ENCODE measurements at places on chromosomes 2 and 18.

DNA sequence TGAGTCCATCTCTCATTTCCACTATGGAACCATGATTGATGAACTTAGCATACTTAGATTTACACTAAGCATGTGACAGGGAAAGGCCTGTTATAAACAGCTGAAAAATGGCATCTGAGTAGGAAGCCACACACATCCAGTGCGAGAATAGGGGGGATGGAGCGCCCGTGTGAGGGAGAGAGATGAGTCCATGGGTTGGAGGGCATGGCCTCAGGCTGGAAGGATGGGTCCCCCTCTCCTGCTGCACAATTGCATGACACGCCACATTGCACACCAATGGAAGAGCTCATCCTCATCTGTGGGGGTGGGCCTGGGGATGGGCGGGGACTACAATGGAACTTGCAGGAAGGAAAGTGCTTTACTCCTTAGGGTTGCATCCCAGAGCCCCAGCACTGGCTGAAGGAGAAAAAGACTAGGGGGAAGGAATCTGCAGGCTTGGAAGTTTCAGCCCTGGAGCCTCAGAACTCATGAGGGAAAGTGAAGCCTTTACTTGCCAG, 46.4 kb upstream of the CXCR4 start:
- DNase-seq = no peak

DNA sequence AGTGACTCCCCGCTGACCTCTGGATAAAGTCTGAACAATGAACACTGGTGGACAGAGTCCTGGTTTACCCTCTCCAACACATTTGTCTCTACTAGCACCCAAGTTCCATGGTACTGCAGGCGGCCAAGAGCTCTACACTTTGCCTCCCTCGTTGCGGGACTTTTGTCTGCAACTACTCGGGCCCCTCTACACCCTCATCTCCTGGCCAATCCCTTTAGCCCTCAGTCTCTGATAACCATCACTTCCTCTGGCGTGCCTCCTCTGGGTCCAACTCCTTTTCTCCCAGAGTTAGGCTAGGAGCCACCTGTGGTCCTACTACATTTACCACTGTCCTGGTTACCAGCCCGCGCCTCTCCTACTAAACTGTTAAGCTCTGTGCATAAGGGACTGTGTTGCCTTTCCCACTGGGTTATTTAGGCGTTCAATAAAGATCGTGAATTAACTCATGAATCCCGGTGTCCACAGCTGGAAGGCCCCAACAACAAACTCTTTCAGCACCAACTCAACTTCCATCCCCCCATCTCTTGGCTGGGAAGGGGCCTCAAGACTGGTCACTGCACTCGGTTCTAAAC, 757 bp downstream of the HDHD2 start:
- DNase-seq = no peak

DNA sequence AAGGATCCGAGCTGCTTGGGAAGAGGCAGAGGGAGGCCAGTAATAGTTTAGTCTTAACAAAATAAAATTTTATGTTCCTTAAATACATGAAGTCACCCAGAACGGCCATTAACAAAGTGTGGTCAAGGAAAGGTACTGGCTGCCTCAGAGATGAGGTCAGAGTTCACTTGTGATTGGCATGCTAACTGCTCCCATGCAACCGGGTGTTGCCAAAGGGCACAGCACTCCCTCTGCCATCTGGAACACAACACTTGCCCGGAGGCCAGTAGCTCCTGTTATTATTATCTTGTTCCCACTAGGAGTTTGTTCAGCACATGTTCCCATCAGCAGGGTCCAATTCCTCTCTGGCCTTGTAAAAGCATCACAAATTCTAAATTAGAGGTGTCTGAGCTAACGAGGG, 207.0 kb downstream of the CYP26B1 start:
- DNase-seq = no peak

DNA sequence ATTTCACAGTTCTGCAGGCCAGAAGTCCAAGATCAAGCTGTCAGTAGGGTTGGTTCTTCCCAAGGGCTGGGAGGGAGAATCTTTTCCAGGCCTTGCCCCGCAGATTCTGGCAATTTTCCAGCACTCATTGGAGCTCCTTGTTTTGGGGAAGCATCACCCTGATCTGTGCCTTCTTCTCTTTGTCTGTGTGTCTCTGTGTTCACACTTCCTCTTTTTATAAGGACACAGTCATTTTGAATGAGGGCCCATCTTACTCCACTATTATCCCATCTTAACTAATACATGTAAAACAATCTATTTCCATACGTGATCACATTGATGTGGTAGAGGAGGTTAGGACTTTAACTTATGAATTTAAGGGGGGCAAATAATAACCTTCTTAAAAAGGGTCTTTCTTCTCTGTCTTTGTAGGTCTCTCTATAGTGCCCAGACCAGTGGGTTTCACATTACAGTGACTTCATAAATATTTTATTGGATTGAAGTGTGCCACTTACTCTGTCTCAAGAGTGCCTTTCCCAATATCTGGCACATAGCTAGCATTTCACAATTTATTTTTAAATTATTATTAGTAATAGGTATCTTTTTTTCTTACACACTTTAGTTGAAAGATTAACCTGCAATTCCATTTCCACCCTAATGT, 68.9 kb upstream of the CBLN2 start:
- no peak for DNase-seq

GRCh38 chr2:16192416-16193216, 252.3 kb downstream of the MYCN start:
- DNase-seq = no peak

DNA sequence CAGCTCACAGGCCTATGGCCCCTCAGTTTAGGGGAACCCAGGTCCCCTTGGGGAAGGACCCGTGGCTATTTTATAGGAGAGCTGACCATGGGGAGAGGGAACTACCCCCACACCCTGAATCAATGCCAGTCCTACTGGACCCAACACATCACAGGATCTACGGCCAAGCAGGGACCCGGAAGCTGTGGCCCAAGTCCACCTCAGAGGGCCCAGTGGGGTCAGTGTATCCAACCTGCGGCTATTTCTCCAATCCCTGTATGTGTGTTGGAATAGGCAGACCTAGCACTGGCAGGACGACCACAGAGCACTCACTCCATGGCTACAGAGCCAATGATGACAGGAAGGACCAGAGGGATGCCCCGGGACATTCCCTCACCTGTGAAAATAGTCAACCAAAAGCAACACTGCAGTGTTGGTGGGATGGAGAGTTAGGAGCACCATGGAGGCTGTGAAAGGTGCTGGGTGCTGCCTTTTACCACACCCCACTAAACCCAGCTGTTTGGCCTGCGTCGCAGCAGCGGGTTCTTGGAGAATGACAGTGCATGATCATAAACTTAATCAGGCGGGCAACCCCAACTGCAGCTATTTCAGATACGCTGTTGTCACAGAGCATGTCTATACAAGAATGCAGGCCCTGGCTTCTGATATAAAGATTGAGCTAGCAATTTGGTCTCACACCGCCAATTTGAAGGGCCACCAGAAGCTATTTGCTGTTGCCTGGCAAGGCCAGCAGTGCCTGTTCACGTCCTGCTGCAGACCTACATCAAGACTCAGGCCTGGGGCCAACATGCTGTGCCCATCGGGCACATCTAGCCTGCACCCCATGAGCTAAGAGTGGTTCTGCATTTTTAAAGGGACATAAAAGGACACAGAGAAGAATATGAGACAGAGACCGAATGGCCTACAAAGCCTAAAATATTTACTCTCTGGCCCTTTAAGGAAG, 110.4 kb downstream of the EIPR1 start:
- no peak for DNase-seq

DNA sequence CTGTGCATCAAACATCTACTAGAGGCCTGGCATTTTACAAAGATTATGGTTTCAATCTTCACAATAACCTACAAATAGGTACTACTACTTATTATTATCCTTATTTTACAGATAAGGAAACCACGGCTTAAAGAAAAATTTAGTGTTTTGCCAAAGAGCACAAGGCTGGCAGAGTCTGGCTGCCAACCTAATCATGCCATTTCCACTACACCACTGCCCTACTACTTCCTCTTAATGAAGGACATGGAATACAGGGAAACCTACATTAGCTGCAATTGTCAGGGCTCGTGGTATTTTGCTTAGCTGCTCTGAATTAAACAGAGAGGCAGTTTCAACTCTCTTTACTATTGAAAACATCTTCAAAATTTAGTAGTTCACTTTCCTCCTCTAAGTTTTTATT, 5.9 kb downstream of the MBOAT2 start:
- DNase-seq = no peak

GRCh38 chr2:236705295-236706105, 135.9 kb downstream of the ACKR3 start:
- DNase-seq = no peak

DNA sequence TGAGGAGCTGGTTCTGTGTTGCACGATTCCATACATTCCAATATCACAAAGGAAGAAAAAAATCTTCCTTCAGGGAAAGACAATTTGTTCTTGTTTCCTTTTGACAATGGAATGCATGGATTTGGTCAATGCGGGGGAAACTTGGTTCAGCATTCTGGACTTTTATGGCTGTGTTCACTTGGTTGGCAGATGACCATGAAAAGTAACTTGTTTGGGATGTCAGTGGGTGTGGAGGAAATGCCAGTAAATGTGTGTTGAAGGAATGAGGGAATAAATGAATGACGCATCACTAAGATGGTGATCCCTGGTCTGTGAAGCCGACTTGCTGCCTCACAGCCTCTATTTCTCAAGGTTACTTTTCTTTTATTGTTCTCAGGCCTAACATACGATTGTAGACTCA, 53.7 kb downstream of the THUMPD2 start:
- DNase-seq = no peak

- DNase-seq = peak; percentile 32
Observed at GRCh38 chr2:33134086-33134771, 187.5 kb downstream of the LTBP1 start.

- DNase-seq = no peak
Observed at GRCh38 chr2:27174638-27175037, 25.8 kb downstream of the TCF23 start.

DNA sequence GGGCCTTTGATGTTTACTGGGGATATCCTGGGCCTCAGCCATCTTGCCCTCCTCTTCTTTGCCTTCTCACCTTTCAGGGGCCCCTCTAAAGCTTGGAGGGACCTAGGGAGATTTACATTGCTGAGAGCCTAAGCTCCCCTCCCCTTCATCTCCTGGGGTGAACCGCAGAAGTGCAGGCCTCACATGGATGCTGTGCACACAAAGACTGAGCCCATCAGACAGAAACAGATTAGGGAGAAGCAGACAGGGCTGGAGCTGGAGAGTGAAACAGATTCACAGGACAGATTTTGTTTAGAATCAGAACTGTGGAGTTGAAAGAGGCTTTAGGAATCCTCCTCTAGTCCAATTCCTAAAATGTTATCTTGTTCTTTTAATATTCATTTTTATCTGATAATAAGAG, 3.4 kb upstream of the CDK5R2 start:
- DNase-seq = no peak

- DNase-seq = no peak
Observed at GRCh38 chr2:71583876-71584275, 130.5 kb downstream of the DYSF start.

DNA sequence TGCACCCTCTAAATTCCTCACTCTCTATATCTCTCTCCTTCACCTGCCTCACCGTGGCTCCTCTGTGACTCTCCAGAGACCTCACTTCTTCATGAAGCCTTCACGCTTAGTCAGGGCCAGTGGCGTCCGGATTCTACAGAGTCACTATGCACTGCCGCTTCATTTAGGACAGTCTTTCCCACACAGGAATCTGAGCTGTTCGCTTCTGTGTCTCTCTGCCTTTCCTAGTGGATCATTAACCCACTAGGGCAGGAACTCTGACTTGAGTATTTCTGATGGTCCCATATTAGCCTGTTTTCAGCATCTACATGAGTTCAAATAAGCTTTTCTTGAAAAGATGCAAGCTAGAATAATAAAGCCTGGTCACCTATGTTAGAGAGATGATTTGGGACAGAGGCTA, 180.2 kb upstream of the DOK6 start:
- no peak for DNase-seq

DNA sequence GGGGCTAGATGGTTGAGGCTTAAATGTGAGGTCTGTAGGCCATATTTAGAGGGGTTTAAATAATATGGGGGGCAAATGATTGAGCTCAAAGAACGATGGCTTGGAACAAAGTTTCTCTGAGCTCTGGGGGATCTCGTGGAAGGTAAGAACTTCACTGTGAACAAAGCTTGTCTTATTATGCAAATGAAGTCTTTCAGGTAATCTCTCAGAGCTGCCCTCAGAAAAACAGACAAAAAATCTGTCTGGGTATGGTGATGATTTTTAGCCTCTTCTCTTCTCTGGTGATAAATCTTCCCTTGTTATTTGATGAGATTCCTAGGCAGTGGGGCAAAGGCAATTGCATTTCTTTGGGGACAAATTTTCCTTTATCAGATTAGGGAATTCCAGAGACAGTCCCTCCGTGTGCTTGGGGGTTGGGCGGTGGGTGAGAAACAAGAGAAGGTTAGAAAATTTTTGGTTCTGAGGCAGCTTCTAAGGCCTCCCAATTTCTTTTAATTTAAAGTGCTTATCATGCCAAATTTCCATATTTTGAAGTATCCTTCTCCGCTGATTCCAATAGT, 760.4 kb downstream of the TSN start:
- no peak for DNase-seq

- DNase-seq = peak; percentile 50
Observed at GRCh38 chr2:105454801-105455485, 56.1 kb upstream of the FHL2 start.

GRCh38 chr2:120385355-120386127, 39.6 kb downstream of the INHBB start:
- no peak for DNase-seq

DNA sequence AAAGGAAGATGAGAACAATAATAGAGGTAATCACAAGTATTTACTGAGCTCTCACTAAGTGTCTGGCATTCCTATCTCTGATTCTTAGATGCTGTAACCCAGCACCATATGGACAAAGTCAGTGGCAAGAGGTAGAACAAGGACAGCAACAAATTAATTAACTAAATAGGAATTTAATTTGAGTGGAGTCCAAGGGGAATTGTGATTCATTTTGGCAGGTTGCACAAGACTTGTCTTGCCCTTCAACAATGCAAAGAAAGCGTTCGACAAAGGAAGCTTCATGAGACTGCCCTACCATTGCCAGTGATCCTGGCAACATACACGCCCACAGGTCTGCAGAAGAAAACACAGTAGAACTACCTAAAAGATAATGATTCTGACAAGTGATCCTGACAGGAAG, 221.6 kb downstream of the RBM43 start:
- DNase-seq = no peak

DNA sequence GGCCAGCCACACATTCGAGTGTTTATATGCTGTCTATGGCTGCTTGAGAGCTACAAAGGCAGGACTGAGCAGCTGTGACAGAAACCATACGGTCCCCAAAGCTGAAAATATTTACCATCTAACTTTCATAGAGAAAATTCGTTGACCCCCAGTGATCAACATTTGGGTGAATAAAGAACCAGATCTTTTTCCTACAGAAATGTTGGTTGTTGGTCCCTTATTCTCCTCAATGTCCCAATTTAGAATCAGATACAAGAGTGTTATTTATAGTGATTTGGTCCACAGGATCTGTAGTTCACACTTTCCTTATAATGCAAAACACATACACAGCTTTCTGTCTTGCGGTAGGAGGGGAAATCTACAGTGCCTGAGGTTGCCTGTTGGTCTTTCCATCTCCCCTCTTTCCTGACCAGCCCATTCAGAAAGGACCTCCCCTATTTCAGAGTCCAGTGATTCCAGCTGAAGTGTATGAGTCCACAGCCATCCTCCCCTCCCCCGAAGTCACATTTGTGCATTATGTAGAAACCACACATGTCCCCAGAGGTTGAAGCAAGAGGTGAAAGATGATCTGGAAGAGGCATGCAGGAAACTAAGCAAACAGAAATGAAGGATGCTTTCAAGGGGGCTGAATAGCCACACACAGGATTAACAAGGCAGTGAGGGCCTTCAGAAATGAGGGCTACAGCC, 61.9 kb downstream of the SPRED2 start:
- no peak for DNase-seq
